ENCODE measurements at places on chromosomes 2 and 18.

GRCh38 chr2:69973335-69973735 is 11.9 kb upstream of the ASPRV1 start:
- DNase-seq = no peak

DNA sequence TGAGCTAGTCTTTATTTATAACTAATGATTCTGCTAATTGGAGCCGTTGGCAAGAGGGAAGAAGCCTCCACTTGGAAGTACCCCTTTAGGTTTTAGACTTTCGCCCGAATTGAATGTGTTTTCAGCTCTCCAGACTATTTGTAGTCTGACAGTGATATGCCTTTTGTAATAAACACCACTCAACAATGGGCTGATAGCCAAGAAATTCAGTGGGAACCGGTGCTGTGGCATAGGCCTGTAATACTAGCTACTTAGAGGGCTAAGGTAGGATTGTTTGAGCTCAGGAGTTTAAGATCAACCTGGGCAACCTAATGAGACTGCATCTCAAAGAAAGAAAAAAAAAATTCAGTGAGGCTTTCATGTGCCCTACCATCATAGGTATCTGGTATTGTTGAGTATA is 13.6 kb upstream of the ZSCAN30 start:
- DNase-seq = no peak

- no peak for DNase-seq
Measured at GRCh38 chr2:10109311-10109710, 13.2 kb upstream of the RRM2 start.

DNA sequence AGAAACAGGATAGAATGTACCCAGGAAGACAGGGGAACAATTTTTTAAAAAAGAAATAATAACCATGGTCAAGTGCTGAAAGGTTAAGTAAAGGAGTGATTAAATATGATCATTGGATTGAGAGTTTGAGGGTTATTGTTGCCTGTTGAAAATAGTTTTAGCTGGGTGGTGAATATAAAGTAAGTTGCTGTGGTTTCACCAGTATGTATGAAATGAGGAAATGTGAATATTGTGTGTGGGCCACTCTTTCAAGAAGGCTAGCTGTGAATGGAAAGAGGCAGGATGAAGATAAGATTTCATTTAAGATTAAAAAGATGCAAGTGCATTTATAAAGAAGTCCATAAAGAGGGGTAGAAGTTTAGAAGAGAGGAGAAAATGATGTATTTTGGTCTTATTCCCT is 53.8 kb downstream of the GULP1 start:
- DNase-seq = no peak

- DNase-seq = no peak
Measured at GRCh38 chr2:64797881-64798575, 144.3 kb upstream of the SERTAD2 start.

- DNase-seq = no peak
Measured at GRCh38 chr2:227789803-227790202, 23.8 kb upstream of the CCL20 start.

- DNase-seq = no peak
Measured at GRCh38 chr2:11949732-11950523, 203.5 kb downstream of the LPIN1 start.

DNA sequence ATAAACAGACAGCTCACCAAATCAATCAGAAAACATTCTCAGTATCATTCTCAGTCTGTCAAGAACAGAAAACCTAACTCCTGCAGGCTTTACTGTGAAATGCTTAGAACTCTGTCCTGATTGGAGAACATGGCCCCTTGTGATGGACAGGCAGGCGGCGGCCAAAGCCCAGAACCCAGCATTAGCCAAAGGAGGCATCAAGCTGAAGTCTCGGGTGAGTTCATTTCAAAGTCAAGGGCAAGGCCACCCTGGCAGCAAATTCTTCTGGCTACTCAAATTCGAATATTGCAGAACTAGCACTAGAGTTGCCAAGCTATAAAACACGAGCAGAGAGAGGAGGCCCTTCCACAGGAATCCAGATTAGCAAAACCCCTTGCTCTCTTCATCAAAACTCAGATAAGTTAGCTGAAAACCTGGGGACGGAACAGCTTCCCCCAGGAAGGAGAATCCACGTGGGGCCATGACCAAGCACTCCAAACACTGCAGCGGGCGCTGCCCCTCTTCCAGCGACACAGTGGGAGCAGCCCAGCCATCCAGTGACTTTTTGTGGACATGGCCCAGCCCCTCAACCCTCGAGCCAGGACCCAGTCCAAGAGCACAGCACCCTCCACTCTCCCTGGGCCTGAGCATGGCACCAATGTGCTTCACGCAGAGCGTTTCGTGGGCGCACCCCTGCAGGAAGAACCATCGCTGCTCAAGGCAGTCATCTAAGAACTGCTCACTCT is 98.6 kb downstream of the HDAC4 start:
- DNase-seq = no peak

DNA sequence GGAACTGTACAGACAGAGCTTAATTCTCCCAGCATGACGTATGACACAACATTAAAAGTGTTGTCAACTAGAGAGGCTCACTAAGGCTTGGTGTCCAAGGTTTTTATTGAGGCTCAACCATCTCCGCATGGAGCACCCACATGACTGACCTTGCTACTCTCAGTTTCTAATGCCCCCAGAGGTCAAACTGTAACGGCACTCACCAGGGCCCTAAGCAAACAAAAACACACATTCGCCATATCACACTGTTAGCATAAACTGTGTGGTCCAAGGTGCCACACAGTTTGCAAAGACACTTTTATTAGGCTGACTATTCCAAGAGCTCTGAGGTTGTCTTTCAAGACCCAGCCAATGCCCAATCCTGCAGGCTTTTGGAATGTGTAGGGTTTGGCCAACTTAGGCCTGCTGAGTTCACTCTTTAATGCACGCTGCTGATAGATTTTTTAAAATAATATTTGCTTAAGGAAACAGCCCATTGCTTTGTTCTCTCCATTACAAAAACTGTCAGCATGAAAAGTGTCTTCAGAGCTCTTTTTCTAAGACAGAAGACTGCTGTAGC is 114.9 kb downstream of the DSC3 start:
- DNase-seq = no peak

DNA sequence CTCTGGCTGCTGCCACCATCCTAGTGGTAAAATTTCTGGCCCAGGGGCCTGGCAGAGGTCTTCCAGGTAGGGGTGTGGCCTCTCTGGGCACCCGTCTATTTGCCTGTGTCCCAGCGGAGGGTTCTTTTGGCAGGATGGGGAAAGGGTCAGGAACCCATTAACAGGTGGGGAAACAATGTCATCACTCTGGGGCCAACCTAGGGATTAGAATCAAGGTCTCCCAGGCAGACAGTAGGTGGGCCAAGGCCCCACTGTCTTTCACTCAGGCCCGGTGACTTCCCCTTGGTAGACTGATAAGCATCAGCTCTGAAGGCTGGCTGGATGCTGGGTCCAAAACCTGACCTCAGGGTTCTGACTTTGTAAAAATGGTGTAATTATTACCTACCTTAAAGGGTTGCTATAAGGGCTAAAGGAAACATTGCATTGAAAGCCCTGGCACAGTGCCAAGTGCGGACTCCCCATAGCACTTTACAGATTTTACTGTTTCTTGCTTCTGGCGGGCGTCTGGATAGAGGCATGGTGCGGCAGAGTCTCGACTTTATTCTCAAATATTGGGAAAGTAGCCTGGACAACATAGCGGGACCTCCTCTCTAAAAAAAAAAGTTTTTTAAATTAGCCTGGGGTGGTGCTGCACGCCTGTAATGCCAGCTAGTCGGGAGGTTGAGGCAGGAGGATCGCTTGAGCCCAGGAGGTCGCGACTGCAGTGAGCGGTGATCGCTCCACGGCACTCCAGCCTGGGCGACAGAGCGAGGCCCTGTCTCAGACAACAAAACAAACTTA is 2.2 kb downstream of the LBX2 start:
- DNase-seq = no peak

- no peak for DNase-seq
Measured at GRCh38 chr2:217467331-217467730, 535.5 kb downstream of the TNS1 start.

DNA sequence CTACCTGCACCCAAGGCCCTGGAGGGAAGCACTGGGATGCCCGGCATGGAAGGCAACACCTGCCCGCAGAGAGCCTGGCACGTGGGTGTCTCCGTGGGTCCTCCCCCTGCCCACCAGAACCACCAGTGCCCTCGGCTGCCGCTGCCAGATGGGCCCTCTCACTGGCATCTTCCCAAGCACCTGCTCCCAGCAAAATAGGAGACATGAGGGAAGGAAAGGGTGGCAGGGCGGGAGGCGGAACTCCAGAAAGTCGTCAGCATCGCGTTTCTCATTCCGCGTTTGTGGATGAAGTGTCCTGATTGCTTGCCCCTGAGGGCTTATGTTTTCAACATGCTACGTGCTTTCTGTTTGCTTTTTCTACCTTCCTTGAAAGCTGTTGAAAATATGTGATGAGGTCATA is 8.8 kb upstream of the SNTG2 start:
- no peak for DNase-seq

- no peak for DNase-seq
Measured at GRCh38 chr2:74696829-74697228, 42.8 kb downstream of the SEMA4F start.

GRCh38 chr2:171999161-171999560 is 592 bp upstream of the METAP1D start:
- no peak for DNase-seq

GRCh38 chr2:213691351-213691750 is 407.1 kb downstream of the SPAG16 start:
- DNase-seq = no peak

GRCh38 chr2:189952536-189953109 is 109.9 kb downstream of the MSTN start:
- DNase-seq = no peak

All from activated naive CD4-positive, alpha-beta T cell treated with anti-CD3 and anti-CD28 coated beads for 36 hours (primary cell).